A172 (cell line): ENCODE measurements at places on chromosomes 11 and 22.
A peak's percentile ranks its signal among the peaks of the same experiment; 100 is the strongest.

DNA sequence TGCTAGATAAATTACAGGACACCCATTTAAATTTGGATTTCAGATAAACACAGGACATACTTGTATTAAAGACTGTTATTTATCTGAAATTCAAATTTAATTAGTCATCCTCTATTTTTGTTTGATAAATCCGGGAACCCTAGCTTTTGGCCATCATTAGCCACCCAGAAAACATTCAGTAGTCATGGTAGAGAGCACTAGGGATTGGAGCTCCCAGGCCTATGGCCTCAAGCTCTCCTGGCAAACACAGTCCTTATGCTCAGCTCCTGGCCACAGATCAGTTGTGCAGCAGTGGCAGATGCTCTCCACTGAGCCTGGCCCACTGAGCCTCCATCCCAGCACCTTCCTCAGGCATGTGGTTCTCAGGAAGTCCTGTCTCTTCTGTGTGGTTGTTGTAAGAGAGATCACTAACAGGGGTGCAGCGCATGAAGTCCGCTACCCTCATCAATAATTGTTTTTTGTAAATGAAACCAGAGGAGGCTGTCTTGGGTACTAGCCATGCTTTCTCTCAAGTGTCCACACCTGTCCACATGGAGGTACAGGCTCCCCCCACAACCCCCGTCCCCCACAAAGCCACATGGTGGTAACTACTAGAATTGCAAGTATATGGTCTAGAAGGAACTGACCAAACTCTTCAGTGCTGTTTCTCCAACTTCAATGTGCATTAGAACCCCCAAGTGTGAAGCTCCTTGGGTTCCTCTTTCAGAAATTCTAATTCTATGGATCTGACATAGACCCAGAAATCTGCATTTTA is 1.1 kb upstream of the IRAG1 start:
- DNase-seq: no peak

GRCh38 chr11:25824688-25825087 is 507.2 kb upstream of the ANO3 start:
- DNase-seq: no peak

DNA sequence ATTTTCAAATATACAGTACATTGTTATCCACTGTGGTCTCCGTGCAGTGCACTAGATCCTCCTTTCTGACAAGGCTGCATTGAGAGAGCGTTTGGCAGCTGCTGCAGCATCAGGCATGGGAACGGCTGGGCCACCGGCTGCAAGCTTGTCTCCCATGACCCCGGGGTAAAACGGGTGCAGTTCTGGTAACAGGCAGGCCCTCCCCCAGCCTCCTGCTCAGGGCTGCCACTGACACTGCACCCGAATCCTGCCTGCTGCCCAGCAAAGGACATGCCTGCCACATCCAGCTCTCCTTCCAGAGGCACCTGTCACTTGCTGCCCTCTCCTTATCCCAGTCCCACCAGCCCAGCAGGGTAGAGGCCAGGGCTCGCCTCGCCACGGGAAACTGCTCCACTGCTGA is 124.5 kb upstream of the TMEM45B start:
- no peak for DNase-seq

DNA sequence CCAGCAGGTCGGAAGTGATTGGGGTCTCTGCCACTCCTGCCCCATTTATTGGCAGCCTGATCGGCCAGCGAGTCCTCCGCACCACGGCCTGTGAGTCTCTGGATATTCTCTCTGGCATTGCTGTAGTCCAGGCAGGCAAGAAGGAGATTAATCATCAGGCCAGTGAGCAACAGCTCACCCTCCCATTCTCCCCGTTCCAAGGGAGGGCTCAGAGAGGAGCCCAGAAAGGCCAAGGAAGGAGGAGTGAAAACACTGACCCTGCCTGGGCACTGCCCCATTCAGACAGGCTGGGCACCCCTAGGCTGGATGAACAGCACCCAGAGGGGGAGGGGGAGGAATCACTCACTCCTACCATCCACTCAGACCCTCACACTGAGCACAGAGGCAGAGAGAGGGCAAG is 3.1 kb downstream of the SAA2 start:
- no peak for DNase-seq

DNA sequence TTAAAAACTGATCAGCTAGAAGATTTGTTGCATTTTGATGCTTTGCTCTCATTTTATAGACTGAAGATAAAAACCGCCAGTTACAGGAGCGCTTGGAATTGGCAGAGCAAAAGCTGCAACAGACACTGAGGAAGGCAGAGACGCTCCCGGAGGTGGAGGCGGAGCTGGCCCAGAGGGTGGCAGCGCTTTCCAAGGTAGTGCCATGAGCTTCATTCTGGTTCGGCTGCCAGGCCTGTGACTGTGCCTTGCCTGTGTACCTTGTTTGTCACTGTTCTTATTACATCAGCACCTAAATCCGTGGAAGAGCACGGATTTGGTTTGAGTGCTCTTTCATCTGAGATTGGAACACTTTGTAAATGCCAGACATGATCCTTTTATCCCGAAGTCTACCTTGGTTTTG is 61.4 kb downstream of the PPFIA1 start:
- no peak for DNase-seq

- no peak for DNase-seq
Measured at GRCh38 chr11:6943131-6943530, 16.9 kb downstream of the ZNF215 start.

DNA sequence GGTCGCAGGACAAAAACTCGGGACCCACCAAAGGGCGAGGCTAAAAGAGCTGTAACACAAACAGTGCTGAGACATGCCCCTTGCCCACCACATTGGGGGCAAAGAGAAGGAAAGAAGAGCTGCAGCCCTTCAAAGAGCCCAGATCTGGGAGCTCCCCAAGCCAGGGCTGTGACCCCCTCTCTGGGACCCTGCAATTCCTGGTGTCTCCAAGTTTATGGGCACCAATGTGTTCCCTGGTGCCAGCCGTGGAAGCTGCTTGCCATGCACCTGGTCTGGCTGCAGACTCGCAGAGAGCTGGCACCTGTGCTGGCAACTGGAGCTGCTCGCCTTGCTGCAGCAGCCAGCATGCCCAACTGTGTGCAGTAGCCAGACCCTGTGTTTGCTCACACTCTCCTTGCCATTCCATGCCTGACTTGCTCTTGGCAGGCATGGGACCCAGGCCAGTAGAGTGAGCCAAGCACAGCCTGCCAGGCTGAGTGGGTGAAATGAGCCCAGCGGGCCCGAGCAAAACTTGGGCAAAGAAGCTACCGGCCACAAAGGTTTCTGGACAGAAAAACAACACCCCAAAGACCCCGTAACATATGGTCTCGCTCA is 16.0 kb downstream of the RRP8 start:
- no peak for DNase-seq

- peak; percentile 80 for DNase-seq
Measured at GRCh38 chr11:33552756-33553155, 147.9 kb downstream of the C11orf91 start.

GRCh38 chr11:76844511-76844910 is 16.2 kb upstream of the ACER3 start:
- DNase-seq: no peak

DNA sequence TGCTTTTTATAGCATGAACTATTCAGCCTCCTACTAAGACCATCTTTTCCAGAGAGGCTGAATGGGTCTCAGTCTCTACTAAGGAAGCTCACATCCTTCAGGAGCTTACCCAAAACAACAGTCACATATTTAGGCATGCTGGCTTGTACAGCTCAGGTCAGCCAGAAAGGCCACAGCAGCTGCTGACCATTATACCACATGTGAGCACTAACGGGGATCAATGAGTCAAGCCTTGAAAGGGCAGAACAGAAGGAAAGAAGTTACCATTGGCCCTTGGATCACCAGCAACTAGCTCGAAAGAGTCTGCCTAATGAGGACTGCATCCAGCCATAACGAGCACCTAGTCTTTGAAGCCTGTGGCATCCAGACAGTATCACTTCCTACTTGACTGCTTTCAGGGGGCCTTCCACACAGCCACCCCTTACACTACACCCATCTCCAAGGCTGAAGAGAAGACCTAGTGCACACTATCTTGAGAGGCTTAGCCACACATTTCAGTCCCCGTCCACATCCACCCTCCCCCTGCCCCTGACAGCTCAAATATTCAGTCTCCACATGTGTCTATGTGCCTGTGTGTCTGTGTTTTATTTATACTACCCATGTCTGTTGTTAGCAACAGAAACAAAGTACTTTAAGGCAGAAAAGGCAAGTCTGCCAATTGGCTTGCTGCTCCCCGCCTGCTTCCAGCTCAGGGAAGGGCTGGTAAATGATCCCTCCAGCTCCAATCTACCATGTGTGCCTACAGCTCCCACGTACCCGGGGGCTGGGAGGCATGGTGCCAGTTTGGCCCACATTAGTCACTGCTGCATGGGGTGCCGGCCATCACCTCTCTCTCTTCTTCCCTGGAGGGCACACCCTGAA is 95.5 kb downstream of the RPL27A start:
- DNase-seq: no peak

DNA sequence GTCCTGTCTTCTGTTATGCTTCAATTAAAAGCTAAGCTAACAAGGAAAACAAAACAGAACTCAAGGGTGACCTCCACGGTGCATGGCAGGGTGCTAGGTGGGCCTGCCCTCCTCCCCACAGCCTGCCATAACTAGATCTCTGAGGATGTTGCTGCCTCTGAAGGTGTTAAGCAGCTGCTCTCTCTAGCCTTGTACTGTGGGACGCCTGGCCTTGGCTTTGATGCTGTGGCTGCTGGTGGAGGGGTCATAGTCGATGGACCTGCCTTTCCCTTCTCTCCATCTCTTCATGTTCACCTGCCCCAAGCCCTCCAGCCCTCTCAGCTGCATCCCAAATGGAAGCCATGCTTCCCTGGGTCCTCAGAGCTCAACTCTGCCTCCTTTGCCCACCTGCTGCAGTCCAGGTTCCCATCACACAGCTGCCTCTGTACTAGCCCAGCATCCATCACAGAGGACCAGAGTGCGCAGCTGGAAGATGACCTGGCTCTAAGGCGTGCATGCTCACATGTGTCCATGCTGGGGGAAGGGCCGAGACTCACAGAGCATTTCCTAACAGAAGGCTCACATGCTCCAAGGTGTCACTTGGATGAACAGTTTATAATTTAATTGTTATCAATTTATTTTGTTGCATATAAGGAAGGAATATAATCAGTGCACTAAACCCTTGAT is 180.3 kb upstream of the E2F8 start:
- no peak for DNase-seq

GRCh38 chr22:31882971-31883370 is 61.4 kb upstream of the YWHAH start:
- DNase-seq: no peak

DNA sequence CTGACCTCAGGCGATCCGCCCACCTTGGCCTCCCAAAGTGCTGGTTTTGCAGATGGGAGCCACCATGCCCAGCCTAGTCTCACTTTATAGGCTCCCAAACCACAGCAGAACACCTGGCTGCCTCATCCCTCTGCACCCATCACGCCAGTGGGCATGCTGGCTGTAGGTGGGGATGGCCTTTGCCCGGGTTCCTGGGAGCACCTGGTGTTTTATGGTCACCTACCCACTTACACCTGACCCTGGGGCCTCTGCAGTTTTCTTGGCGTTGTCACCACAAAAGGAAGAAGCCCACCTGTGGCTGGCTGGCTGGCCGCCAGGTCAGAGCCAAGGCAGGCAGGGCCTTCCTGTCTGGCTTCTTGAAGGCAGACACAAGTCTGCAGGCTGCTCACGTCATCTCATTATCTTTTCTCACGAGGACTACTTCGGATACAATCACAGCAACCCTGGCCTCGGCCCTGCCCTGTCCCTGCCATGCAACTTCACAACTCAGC is 8.2 kb downstream of the RRP7A start:
- no peak for DNase-seq

DNA sequence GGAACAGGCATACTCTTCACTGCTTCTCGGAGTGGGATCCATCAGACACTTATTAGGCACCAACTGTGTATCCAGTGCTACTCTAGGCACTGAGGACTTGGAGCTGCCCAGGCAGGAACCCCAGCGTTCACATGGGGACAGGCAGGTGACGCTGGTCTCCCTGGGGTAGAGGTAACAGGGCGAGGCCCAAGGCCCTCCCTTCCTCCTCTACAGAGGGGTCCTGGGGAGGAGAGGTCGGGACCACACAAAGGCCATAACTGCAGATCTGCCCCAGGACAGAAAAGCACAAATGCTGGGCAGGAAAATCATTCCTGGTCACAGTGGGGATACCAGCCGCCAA is 262.2 kb downstream of the BRD1 start:
- DNase-seq: no peak

DNA sequence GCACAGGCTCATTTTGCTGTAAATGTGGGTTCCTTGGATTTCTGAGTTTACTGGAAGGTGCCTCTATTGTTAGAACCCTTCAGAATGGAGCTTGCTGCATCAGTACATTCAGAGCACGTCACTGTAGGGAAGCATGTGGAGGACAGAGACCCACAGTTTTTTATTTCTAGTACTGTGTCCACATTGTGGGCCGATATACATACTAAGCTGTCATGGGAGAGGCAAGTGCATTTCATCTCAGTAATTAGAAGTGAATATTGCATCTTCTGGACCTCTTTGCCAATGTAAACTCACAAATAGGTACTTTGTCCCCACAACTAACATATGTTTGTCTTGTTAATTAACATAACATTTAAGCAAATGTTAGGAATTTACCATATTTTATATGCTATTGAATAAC is 139.7 kb downstream of the NAV2 start:
- no peak for DNase-seq

GRCh38 chr11:79609511-79609910 is 168.7 kb upstream of the TENM4 start:
- DNase-seq: no peak

DNA sequence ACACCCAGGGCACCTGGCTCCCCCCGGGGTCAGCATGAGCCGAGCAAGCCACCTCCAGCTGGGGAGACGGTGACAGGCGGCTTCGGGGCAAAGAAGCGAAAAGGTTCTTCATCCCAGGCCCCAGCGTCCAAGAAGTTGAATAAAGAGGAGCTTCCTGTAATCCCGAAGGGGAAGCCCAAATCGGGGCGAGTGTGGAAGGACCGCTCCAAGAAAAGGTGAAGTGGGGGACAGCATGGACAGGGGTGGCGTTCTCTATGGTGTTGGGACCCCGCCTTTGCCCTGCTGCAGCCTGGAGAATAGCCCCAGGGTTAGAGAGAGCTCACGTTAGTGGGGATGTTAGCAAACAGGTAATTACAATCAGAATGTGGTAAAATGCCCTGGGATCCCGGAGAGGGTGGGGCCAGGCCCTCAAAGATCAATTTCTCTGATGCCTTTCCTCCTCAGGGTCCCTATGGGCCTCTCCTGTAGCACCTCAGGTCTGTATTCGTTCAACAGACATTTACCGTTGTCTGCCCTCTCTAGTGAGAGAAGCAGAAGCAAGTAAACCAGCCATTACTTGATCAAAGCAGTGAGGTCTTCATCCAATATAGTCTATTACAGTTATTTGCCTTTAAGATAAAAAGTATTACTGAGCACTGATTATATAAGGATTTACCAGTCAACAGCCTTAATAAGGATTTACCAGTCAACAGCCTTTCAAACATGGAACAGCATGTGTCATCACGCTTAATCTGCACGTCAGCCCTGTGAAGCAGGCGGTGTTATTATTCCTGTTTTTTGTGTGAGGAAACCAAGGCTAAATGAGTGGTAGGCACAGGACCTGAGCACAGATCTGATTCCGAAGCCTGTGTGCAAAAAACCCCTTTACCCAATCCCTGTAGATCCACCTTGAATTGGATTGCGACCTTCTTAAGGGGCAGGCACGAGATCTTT is 1.0 kb downstream of the CCDC86 start:
- DNase-seq: no peak

GRCh38 chr11:77505956-77506355 is 32.1 kb upstream of the PAK1 start:
- DNase-seq: no peak
